ENCODE measurements at places on chromosomes 5 and 9.

DNA sequence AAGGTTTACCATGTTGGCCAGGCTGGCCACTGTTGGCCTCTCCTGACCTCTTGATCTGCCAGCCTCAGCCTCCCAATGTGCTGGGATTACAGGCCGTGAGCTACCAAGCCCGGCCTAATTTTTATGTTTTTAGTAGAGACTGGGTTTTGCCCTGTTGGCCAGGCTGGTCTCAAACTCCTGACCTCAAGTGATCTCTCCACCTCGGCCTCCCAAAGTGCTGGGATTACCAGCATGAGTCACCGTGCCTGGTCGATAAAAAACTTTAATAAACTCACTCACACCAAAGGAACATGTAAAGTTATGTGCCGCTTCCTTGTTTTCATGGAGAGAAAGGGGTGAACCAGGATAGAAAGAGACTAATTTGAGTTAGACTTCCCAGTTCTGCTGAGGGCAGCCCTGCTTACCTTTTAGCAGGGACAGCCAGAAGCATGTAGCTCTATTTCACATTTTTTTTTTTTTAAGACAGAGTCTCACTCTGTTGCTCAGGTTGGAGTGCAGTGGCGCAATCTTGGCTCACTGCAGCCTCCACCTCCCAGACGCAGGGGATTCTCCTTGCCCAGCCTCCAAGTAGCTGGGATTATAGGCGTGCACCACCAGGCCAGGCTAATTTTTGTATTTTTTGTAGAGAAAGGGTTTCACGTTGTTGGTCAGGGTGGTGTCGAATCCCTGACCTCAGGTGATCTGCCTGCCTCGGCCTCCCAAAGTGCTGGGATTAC is 11.4 kb upstream of the HAUS6 start:
- no peak for DNase-seq

GRCh38 chr5:10213316-10213715 is 36.4 kb downstream of the ATPSCKMT start:
- DNase-seq = no peak

GRCh38 chr9:94156348-94157049 is 72.2 kb downstream of the PTPDC1 start:
- DNase-seq = no peak

GRCh38 chr9:104934691-104935500 is 6.9 kb upstream of the ABCA1 start:
- no peak for DNase-seq

DNA sequence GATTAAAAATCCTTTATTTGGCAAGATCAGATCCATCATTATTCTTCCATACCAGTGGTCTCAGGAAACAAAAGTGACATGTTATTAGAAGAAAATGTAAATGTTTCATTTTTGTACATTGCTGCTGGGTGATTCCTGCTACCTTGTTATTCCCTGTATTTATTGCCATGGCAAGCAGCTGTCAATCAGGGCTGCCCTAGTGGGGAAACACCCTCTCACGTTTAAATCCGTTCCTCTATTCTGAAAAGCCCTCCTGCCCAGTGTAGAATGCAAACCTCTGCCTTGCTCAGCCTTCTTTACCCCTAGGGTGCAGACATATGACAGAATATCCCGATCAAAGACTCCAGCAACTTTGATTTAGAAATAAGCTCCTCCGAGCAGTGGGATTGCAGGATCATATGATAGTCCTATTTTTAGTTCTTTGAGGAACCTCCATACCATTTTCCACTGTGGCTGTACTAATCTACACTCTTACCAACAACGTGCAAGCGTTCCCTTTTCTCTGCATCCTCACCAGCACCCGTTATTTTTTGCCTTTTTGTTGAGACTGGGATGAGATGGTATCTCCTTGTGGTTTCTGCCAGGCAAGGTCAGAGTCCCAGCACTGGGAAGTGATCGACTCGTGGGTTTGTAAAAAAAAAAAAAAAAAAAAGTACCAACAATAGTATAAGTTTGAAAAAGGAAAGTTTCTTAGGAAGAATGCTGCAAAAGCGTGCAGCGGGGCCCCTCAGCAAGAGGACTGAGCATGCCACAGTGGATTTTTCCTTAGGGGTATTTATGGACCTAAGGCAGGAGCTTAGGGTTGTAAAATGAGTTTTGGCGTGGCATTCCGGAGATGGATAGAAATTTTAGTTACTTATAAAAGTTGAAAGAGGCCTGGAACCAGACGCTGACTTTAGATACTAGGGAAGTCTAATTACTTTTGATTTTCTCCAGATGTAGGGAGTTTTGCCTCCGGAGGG is 66.7 kb downstream of the HRH2 start:
- DNase-seq = no peak

- no peak for DNase-seq
Measured at GRCh38 chr9:129095170-129095667, 14.3 kb downstream of the DOLPP1 start.

DNA sequence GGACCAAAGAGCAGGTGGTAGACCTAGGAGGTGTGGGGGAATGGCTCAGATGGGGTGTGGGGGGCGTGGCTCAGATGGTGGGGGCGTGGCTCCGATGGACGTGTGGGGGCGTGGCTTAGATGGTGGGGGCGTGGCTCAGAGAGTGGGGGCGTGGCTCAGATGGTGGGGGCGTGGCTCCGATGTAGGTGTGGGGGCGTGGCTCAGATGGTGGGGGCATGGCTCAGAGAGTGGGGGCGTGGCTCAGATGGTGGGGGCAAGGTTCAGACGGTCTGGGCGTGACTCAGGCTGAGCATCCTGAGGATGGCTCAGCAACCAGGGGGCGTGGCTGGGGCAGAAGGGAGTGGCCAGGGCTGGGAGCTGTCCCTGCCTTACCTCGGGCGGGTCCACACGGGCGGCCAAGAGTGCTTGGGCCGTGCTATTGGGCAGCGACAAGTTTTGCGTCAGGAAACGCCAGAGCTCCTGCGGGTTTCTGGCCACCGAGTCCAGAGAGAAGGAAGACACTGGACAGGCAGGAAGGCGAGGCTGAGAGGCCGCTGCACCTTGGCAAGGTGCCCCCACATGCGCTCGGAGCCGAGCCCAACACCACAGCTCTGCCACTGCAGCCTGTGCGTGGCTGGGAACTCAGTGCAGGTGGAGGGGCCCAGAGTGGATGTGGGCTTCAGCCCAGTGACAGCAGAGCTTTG is 5.9 kb downstream of the ABCA2 start:
- DNase-seq = no peak

- DNase-seq = no peak
Measured at GRCh38 chr9:135076143-135076875, 11.2 kb upstream of the OLFM1 start.

DNA sequence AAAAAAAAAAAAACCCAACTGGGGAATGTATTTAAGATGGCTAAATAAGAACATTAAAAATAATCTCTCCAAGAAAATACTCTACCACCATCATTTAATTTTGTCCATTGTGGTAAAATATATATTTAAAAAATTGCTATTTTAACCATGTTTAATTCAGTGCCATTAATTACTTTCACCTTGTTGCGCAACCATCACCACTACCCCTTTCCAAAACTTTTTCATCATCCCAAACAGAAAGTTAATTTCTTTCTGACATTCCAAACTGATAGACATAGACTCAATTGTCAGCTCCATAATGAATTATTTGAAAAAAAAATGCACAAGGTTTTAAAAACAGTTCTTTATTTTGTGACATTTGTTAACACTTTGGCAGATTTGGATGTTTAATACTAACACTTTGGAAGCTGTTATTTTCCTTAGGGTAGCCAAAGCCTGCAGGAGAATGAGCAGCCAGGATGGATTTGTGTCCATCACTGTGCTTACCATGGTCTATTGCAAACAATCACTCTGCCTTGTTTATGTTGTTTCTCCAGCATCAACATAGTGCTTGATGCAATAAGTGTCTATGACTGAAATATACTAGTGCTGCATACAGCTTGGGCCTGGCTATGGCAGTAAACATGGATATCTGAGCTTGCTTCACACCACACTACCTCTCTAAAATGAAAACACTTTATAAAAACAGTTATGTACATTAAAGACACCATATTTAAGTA is 62.7 kb downstream of the HAPLN1 start:
- DNase-seq = no peak

DNA sequence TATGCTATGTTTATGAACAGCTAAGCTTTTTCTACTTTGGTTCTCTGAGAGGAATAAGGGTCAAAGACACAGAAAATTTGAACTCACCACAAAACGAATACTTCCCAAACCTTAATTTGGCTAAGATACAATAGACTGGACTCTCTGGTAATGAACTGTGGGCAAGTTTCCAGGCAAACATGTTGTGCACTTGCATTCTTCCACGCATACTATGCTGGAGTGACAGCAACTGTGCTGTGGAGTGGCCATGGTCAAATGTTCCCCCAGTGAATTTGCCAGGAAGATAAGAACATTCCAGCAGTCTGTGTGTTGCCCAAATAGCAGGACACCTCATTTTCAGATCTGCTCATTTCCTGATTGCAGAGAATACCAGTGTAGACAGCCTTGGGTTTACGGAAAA is 275.3 kb upstream of the IL12B start:
- DNase-seq = no peak

DNA sequence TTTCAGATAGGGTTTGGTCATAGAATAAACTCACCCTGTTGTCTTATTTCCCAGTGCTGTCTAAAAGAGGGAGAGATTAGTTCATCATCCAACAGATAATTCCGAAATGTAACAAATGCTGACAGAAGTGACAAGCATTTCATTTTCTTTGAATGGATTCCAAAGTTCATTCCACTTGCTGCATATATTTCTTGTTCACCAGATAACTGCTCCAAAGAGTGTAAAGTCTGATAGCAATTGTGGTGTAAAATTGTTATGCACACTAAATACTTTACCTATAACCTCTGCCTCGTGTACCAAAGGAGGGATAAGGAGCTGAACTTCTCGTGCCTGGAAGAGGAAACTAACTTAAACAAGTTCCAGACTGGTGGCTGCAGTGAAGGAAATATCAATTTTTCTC is 290.0 kb upstream of the ADAMTSL1 start:
- DNase-seq = no peak
